ENCODE measurements at places on chromosomes 4 and X. TPM values are rescaled to one million over a fixed set of nuclear protein-coding genes. Genes with fewer than 3 reads are reported as not detected.

- no peak overlapping the region for H3K4me3 ChIP-seq
- no peak overlapping the region for H3K27ac ChIP-seq
- H3K36me3 ChIP-seq: no peaks in the 10 kb centered on the region
- no peaks in the 10 kb centered on the region for H3K4me1 ChIP-seq
Observed at GRCh38 chr4:112083587-112084347, 61.5 kb upstream of the FAM241A start.

- no peak overlapping the region for H3K4me3 ChIP-seq
- H3K36me3 ChIP-seq: no peaks in the 10 kb centered on the region
- DNase-seq: no peak
- H3K27me3 ChIP-seq: no peaks in the 10 kb centered on the region
- H3K4me1 ChIP-seq: no peaks in the 10 kb centered on the region
Observed at GRCh38 chr4:166065324-166065723, 192.3 kb downstream of the TLL1 start.

DNA sequence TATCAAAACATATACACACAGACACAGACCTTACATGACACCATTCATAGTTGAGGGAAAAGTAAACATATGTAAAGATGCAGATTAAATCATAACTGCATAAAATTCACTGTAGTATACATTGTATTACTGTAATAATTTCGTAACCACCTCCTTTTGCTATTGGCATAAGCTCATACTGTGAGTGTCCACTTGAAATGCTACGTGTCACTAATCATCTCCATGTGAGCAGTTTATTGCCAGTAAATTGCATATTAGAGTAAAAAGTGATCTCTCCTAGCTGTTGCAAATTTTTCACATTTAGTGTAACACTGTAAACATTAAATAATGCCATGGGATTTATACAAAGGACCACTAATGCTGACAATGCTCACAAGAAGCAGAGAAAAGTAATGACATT lies 256.7 kb upstream of the GNPDA2 start:
- H3K27me3 ChIP-seq: no peaks in the 10 kb centered on the region
- no peak for DNase-seq
- no peaks in the 10 kb centered on the region for H3K4me1 ChIP-seq
- H3K36me3 ChIP-seq: no peaks in the 10 kb centered on the region
- no peak overlapping the region for H3K4me3 ChIP-seq
- no peak overlapping the region for H3K27ac ChIP-seq

- no peaks in the 10 kb centered on the region for H3K27me3 ChIP-seq
- H3K27ac ChIP-seq: peak overlapping the region; percentile 80
- peak overlapping the region; percentile 7 for H3K4me3 ChIP-seq
- no peak for DNase-seq
- no peaks in the 10 kb centered on the region for H3K36me3 ChIP-seq
Observed at GRCh38 chr4:89300499-89300898, 7.1 kb downstream of the GPRIN3 start.

DNA sequence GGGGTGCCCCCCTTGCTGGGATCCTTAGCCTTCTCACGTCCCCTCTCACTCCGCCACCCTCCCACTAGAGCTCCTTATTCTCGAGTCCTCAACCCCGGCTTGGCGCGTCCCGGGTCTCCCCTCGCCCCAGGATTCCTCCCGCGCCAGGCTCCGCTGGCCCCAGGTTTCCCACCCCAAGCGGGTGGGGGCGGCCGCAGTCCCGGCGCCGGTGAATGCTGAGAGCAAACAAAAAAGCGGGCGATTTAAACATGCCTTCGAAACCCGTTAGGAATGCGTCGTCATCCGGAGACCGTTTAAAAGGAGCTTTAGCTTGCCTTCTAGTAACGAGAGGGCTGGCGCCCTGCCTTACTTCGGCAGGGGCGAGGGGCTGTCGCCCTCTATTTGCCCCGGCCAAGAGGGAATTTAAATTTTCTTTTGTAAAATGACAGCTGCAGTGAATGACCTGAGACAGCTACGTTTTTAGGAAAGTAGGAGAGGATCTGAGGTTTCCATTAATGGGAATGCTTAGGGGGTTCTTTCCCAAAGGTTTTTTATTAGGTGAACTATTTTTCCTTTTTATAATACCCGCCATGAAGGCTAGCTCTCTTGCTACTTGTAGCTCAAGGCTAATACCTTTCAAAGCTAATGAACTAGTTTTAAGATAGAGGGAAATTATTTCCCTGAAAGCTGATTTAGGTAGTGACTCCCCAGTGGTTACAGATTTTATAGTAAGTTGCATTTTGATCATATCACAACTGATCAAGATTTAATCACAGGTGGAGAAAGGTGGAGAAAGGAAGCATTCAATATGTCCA lies 3.1 kb downstream of the JADE1 start:
- H3K36me3 ChIP-seq: peaks cover 10% of the 10 kb centered on the region
- no peak for DNase-seq
- peak overlapping the region; percentile 82 for H3K4me3 ChIP-seq
- peak overlapping the region; percentile 93 for H3K27ac ChIP-seq
- no peaks in the 10 kb centered on the region for H3K27me3 ChIP-seq

DNA sequence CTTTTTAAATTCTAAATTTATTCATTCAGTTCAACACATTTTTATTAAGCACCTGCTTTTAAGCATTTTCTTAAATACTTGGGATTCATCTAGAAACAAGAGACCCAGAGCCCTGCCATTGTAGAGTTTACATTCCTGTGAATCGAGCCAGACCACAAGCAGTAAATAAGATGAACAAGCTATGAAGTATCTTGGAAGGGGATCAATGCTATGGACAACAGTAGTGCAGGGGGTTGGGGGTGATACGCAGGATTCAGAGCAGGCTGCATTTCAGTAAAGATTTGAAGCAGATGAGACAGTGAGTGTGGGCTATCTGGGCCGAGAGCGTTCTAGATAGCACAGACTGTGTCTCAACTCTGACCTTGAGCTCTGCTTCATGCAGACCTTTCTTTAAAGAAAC lies 35.1 kb downstream of the CLDN22 start:
- H3K4me3 ChIP-seq: no peak overlapping the region
- no peaks in the 10 kb centered on the region for H3K27me3 ChIP-seq
- H3K4me1 ChIP-seq: no peaks in the 10 kb centered on the region
- no peak for DNase-seq

- no peak overlapping the region for H3K27ac ChIP-seq
- H3K27me3 ChIP-seq: no peaks in the 10 kb centered on the region
- no peak for DNase-seq
- no peak overlapping the region for H3K4me3 ChIP-seq
- H3K4me1 ChIP-seq: no peaks in the 10 kb centered on the region
Observed at GRCh38 chr4:6869944-6870343, 39.7 kb upstream of the TBC1D14 start.

- no peaks in the 10 kb centered on the region for H3K36me3 ChIP-seq
- no peak overlapping the region for H3K4me3 ChIP-seq
- no peak overlapping the region for H3K27ac ChIP-seq
- H3K27me3 ChIP-seq: no peaks in the 10 kb centered on the region
Observed at GRCh38 chr4:15398001-15398400, 29.8 kb upstream of the C1QTNF7 start.

GRCh38 chrX:111361751-111362150 lies 50.2 kb downstream of the DCX start:
- no peaks in the 10 kb centered on the region for H3K27me3 ChIP-seq
- no peak overlapping the region for H3K27ac ChIP-seq
- H3K4me1 ChIP-seq: no peaks in the 10 kb centered on the region
- H3K4me3 ChIP-seq: no peak overlapping the region
- DNase-seq: no peak

DNA sequence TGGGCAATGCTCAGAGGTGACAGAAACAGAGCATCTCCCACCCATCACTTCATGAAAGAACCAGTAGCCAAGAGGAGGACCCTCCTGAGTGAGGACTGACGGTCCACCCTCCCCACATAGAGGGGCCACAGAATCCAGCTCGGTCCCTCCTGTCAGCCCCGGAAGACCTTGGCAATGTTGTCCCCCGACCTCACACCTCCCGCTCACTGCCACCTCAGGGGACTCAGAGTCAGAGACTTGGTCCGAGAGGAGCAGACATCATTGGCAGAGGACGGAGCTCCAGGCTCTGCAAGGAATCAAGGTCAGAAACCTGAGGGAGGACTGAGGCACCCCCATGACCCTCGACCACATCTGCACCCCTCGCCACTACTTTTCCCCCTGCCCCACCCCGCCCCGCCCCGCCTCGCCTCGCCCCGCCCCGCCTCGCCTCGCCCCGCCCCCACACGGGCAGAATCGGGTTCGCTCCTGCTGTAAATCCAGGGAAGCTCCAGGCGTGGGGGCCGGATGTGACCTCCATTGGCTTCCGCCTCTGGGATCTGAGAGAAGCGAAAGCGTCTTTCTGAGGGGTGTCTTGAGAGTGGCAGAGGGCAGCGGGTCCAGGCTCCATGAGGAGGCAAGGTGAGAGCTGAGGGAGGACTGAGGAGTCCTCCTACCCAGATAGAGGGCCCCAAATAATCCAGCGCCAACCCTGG lies at the start of gene MAGEA11:
Gene MAGEA11 (plus strand): TSS at position 516 of the 692 bp plus-strand sequence. CDS start 1,100 bp downstream, outside the sequence.
- H3K36me3 ChIP-seq: no peaks in the 10 kb centered on the region
- no peak within 1 kb of the TSS for H3K27ac ChIP-seq
- no peak for DNase-seq
- no peaks in the 10 kb centered on the region for H3K27me3 ChIP-seq

- H3K27me3 ChIP-seq: no peaks in the 10 kb centered on the region
- H3K27ac ChIP-seq: no peak overlapping the region
- no peak for DNase-seq
- no peaks in the 10 kb centered on the region for H3K4me1 ChIP-seq
- H3K4me3 ChIP-seq: no peak overlapping the region
Observed at GRCh38 chrX:110402091-110402849, 43.6 kb downstream of the RTL9 start.

DNA sequence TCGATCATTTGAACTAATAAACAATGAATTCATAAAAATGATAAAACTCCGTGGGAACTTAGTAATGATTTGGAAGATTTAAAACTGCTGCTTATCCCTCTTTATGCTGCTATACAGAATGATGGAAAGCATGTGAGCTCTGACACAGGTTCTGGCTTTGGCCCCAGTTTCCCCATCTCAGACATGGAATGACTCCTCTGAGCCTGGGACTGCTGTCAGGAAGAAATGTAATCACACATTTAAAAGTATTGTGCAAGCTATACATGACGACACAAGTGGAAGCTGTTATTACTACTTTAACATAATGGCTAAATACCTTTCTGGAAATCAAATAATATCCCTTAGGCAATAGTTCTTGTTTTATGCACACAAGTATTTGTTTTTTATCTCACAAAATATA lies 161.7 kb downstream of the DCHS2 start:
- H3K4me3 ChIP-seq: no peak overlapping the region
- H3K27me3 ChIP-seq: no peaks in the 10 kb centered on the region
- no peaks in the 10 kb centered on the region for H3K4me1 ChIP-seq
- no peak overlapping the region for H3K27ac ChIP-seq

- H3K27me3 ChIP-seq: no peaks in the 10 kb centered on the region
- H3K27ac ChIP-seq: no peak overlapping the region
- no peaks in the 10 kb centered on the region for H3K4me1 ChIP-seq
Observed at GRCh38 chrX:119512146-119512800, 44.0 kb downstream of the SLC25A5 start.

DNA sequence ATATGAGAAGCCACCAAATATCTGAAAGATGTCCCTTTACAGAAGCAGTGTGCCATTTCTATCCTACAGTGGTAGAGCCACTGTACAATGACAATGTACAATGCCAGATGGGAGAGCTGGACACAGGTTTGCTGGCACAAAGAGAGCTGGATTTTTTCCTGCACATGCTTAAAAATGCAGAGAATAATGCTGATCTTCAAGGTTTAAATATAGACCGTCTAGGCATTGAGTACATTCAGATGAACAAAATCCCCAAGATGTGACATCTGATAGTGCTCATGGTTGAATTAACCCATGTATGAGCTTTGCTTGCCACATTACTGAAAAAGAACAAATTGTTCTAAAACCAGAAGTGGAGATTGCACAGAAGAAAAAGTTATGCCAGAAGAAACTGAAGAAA lies 11.7 kb downstream of the ADGRL3 start:
- H3K4me3 ChIP-seq: no peak overlapping the region
- no peaks in the 10 kb centered on the region for H3K27me3 ChIP-seq
- DNase-seq: no peak
- H3K4me1 ChIP-seq: no peaks in the 10 kb centered on the region
- no peak overlapping the region for H3K27ac ChIP-seq
- H3K36me3 ChIP-seq: no peaks in the 10 kb centered on the region

GRCh38 chr4:82640540-82640939 lies 78.8 kb upstream of the TMEM150C start:
- no peaks in the 10 kb centered on the region for H3K4me1 ChIP-seq
- no peak overlapping the region for H3K4me3 ChIP-seq
- no peak overlapping the region for H3K27ac ChIP-seq
- H3K27me3 ChIP-seq: no peaks in the 10 kb centered on the region
- no peak for DNase-seq

DNA sequence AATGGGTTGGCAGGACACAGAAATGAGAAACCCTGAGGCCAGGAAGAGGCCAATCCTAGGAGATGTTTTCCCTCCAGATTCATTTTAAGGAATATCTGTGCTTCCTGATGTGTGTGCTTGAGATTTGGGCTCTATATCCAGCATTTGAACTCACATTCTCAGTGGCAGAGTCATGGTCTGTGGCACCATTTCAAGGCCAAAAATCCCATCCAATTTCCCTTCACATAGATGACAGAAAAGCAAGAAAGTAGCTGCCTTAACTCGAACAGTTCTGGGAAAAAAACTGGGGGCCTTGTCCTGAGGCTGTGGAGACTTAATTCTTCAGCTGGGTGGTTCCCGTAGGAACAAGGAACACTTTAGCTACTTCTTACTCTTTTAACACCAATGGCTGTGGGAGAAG lies 27.4 kb downstream of the TAF7L start:
- H3K36me3 ChIP-seq: no peaks in the 10 kb centered on the region
- H3K4me3 ChIP-seq: no peak overlapping the region
- H3K4me1 ChIP-seq: no peaks in the 10 kb centered on the region
- H3K27me3 ChIP-seq: no peaks in the 10 kb centered on the region
- no peak overlapping the region for H3K27ac ChIP-seq

- H3K27ac ChIP-seq: no peak overlapping the region
- H3K36me3 ChIP-seq: no peaks in the 10 kb centered on the region
- H3K27me3 ChIP-seq: no peaks in the 10 kb centered on the region
Observed at GRCh38 chr4:90060039-90060438, 67.2 kb upstream of the CCSER1 start.

DNA sequence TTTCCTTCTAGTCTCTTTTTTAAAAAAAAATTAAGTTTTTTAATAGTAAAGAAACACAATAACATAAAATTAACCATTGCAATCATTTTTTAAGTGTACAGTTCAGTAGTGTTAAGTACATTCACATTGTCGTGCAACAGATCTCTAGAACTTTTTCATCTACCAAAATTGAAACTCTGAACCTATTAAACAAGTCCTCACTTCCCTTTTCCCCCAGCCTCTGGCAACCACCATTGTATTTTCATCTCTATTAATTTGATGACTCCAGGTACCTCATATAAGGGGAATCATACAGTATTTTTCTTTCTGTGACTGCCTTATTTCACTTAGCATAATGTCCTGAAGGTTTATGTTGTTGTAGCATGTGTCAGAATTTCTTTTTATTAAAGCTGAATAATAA lies 31.8 kb downstream of the MSL3 start:
- no peak for DNase-seq
- no peak overlapping the region for H3K4me3 ChIP-seq
- no peaks in the 10 kb centered on the region for H3K36me3 ChIP-seq
- H3K27ac ChIP-seq: no peak overlapping the region
- H3K27me3 ChIP-seq: no peaks in the 10 kb centered on the region
- peaks cover 17% of the 10 kb centered on the region for H3K4me1 ChIP-seq

Gene P2RY4
- 0.62 TPM for total RNA-seq

Gene ARSJ
- total RNA-seq: 0.05 TPM

Gene IL1RAPL1
- not detected for total RNA-seq

Gene CLDN2
- not detected for total RNA-seq

Gene SPIN4
- 1.7 TPM for total RNA-seq

Gene RRH
- total RNA-seq: not detected

Gene IQCM
- not detected for total RNA-seq

Gene GAGE1
- not detected for total RNA-seq

All from naive thymus-derived CD4-positive, alpha-beta T cell (primary cell).